ENCODE measurements at places on chromosomes 4 and X.

DNA sequence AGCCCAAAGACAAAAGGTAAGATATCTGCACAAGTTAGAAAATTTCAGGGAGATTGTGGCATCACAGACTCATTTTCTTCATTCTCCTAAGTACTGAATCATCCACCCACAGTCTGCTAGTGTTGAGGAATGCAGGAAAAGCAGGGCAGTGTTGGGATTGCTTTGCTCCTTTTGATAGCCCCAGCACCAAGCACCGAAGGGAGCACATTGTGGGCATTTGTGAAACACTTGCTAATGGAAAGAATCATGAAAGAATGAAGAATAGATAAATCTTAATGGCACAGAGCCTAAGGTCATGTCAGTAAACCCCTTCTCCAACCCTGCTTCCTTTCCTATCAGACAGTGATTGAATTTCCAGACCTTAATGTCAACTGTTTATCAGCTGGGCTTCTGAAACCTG lies 103.1 kb upstream of the GPRIN3 start:
- peak; percentile 3 for DNase-seq

DNA sequence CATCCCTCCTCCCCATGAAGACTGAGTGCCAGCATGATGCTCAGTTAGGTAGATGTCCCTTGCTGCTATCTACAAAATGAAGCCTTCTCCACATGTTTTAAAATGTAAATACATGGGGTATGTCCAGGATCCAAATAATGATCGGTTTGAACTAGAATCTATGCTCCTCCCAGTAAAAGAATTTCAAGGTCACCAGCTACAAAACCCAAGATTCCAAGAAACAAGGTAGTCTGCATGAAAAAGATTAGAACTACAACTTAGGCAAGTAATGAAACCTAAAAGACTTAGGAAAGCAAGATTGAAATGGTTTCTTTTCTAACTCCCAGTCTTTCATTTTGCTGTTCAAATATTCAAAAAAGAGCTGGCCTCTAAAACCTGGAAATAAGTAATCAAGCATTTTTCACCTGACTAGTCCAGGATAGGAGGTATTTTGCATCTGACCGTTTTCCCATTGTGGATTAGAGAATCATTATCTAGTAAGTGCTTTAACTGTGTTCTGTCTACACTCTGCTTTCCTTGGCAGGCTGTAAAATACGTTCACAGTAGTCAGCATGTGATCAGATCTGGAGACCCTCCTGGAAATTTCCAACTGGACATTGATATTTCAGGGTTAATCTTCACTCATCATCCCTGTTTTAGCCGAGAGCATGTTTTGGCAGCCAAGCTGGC lies 57.4 kb downstream of the CC2D2A start:
- no peak for DNase-seq

DNA sequence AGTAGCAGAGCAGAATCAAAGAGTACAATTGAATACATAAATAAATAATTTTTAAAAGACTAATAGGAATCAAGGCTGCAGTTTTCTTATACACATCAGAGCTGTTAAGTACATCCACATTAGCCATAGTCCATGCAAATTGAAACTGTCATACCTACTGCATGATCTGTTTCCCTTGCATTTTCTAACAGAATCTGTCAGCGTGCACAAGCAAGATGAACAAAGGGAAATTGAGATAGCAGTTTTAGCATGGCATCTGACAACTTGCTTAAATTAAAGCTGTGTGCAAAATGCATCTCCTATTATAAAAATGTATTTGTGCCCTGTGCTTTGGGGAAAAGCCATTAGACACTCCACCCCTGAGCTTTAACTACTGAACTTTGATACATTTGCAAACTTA lies 703.5 kb upstream of the GRID2 start:
- DNase-seq: no peak

DNA sequence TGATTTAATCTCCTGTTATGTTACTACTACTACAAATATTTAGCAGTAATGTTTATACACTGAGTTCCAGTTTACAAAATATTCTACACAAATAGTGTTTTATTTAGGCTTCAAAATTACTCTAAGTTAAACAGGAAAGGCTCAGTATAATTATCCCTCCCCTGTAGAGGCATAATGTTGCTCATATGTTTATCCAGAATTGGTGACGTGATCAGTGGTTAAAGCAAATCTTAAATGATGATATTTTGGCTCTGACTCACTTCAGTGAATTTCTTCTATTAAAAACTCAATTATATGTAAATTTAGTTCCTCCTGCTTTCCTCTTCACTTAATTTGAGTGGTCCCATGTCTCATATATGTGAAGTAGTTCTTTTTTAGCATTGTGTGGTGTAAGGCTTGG lies 438.5 kb downstream of the ADGRL3 start:
- no peak for DNase-seq

DNA sequence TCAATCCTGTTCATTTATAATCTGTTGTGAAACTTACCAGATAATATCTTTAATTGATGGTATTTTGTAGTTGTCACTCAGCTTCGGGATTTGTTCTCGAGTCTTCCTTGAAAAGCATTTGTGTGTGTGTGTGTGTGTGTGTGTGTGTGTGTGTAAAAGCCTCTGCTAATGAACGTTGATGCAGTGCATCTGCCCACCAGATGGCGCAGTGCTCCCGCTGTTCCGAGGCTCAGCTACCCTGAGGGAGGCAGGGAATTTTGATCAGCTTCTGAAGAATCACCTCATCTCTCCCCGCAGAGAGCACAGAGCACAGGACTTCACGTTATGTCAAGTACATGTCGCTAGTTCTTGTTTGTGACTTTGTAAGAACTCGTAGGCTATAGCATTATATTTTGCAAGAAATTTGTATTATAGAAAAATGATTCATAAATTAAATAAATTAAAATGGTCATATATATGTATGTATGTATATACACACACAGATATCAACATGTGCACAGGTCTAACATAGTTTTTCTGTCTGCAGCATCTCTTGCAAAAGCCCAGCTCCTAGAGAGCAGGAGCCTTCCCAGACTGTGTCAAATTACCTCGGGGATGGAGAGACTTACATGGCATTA lies 316.7 kb upstream of the IGFBP7 start:
- DNase-seq: peak; percentile 76

All from SK-MEL-5 (cell line).